Stomach (tissue), 19 donors: ENCODE measurements at places on chromosomes 3 and 15. TPM values are rescaled to one million over a fixed set of nuclear protein-coding genes. Genes with fewer than 3 reads are reported as not detected.

The GOLGA8S gene
- not detected for total RNA-seq

The DLEC1 gene
- total RNA-seq: not detected

The TAGLN3 gene
- 5.3 TPM for total RNA-seq

The SLC9C1 gene
- not detected for total RNA-seq

The UTS2B gene
- not detected for total RNA-seq

The KBTBD13 gene
- not detected for total RNA-seq

GRCh38 chr3:8574670-8575322, 69.8 kb downstream of the SSUH2 start:
- no peak for DNase-seq

- DNase-seq: peak; percentile 63
Observed at GRCh38 chr3:182760576-182761164, 32.6 kb upstream of the ATP11B start.

DNA sequence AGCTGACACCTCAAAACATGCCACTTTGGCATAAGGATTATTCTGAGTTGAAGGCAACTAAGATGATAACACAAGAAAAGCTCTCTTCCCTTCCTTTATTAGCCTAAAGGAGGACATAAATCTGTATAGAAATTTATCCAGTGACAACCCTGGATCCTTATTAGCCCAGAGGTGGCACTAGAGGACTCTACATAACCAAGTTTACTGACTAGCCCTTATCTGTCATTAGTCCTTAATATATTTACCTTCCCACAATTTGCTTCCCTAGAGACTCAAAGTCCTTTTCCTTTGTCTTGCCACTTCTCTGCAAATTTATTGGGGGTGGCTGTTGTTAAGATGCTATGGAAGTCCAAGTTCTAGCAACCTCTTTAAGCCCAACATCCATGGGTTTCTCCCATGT, 26.7 kb downstream of the CEP70 start:
- DNase-seq: peak; percentile 26

DNA sequence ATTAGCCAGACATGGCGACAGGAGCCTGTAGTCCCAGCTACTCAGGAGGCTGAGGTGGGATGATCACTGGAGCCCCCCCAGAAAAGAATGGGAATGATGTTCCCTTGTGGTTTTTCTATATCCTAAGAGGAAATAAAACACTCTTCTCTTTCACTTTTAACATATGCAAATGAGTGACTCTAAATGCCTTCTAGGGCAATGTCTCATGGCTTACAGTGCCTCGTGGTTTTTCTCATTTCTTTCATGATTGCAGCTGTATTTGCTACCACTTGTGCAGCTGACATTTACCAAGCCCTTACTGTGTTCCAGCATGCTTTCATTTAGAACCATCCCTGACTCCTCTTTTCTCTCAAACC, 26.4 kb downstream of the STOML1 start:
- DNase-seq: no peak

GRCh38 chr15:44554934-44555723, 18.2 kb downstream of the EIF3J start:
- DNase-seq: no peak

DNA sequence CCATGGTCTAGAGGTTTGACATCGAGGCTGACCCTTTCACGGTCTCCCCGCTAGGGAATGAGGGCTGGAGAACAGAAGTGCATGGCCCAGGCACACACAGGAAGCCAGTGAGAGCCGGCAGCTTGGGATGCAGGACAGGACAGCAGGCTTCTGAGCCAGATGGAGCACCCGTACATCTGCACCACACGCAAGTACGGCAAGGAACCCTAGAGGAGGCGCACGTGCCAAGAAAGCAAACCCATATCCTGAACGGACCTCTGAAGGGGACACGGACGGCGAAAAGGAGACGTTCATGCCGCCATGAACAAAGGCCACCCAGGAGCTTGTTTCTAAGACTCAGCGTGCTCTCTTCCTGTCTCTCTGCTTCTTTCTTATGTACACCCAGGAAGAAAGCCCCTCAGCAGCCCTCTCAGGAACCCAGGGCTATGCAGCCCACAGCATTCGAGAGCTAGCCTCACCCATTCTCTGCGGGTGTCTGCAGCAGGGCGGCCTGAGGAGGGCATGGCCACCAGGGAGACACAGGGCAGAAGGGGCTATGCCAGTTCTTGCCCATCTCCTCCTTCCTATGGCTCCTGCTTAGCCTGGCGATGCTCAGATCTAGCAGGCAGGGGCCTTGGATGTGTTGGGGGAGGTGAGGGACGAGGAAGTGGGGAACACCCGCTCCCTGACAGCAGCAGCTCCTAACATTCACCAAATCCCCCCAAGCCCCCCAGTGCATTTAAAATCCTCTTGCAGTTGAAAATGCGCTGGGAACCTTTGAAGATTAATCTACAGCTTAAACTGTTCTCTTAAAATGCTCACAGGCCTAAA, 81.3 kb downstream of the PCSK6 start:
- peak; percentile 19 for DNase-seq

- peak; percentile 20 for DNase-seq
Observed at GRCh38 chr3:191282251-191283185, 46.7 kb upstream of the CCDC50 start.

- no peak for DNase-seq
Observed at GRCh38 chr3:100782906-100783305, 73.6 kb downstream of the TFG start.

DNA sequence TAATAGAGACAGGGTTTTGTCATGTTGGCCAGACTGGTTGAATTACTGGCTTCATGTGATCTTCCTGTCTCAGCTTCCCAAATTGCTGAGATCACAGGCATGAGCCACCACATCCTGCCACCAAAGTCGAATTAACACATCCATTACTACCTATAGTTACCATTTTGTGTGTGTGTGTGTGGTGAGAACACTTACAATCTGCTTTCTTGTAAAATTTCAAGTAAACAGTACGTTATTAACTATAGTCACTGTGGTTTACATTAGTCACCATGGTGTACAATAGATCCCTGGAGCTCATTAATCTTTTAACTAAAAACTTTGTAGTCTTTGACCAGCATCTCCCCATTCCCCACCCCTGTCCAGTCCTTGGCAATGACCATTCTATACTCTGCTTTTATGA, 270.0 kb downstream of the NAALADL2 start:
- no peak for DNase-seq

DNA sequence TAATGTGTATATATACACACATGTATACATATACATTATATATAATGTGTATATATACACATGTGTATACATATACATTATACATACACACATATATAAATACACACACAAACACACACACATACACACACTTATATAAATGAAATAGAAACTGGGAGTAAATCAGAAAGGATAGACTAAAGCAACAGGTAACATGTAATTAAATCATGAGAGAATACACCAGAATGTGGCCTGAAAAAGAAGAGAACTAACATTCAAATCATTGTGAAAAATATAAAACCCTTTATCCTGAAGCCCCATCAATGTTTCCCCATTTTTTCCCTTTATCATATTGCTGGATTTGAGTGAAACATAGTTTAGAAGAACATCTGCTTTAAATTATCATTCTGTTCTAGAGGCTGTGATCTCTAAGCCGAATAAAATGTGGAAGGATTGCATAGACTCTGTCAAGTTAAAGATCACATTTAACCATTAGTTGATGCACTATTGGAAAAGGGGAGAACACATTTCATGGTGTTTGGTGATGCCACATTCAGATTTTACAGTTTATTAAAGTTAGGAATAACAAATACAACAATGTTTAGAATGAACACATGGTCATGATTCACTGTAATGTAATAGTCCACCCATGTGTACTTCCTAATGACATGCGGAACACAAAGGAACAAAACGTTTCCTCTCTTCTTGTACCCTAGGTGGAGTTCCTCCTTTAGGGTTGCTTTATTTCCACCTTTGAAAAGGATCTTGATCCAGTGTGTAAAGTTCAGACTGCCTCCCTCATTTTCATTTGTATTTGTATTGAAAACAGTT, 12.5 kb upstream of the THRB start:
- peak; percentile 29 for DNase-seq

DNA sequence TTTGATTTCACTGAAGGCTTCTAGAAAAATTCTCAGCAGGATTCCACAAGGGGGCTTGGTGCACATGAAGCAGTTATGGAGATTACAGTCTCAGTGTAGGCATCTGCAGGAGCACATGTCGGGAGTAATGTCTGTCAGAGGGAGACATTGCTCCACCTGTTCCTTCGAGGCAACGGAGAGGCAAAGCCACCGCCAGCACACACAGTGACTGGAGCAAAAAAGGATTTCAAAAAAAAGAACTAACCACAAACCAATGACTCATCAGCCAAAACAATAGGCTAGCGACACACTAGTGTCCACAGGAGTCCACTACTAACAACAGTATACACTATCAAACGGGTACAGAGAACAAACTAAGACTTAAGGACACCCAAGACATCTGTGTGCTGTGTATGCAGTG, 68.9 kb downstream of the NPTN start:
- no peak for DNase-seq

GRCh38 chr3:175940881-175941280, 1081.7 kb downstream of the NAALADL2 start:
- no peak for DNase-seq

DNA sequence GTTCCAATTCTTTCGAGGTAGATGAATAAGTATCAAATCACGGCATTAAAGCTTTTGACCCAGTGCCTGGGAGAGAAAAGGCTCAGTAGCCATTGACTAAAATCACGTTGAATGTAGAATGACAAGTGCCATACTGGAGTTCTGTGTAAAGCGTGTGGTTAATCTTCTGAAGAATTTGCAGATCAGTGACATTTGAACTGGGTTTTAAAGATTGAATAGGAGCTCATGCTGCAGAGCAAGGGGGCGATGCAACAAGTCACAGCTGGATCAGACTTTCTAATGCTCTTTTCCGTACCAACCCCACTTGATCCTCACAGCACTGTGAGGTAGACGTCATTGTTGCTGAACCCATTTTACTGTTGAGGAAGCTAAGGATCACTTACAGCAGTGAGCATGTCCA, 49.5 kb upstream of the TPM1 start:
- no peak for DNase-seq

GRCh38 chr3:31815006-31815405, 166.1 kb downstream of the OSBPL10 start:
- DNase-seq: no peak
